Upper lobe of right lung (tissue), 1 donor: ENCODE measurements at places on chromosomes 7 and 10.

- H3K27me3 ChIP-seq, result no peaks in the 10 kb centered on the region
- DNase-seq, result no peak
- no peaks in the 10 kb centered on the region for H3K4me1 ChIP-seq
- no peaks in the 10 kb centered on the region for H3K36me3 ChIP-seq
- no peak overlapping the region for H3K4me3 ChIP-seq
Measured at GRCh38 chr10:28470873-28471651, 61.9 kb upstream of the WAC start.

GRCh38 chr10:89183571-89183970 is 23.5 kb downstream of the CH25H start:
- no peaks in the 10 kb centered on the region for H3K36me3 ChIP-seq
- no peaks in the 10 kb centered on the region for H3K27me3 ChIP-seq
- no peak overlapping the region for H3K27ac ChIP-seq
- no peak for DNase-seq
- peaks cover 7% of the 10 kb centered on the region for H3K4me1 ChIP-seq
- H3K4me3 ChIP-seq, result no peak overlapping the region

GRCh38 chr10:87945984-87946383 is 82.6 kb downstream of the PTEN start:
- no peak overlapping the region for H3K4me3 ChIP-seq
- peaks cover 8% of the 10 kb centered on the region for H3K36me3 ChIP-seq
- DNase-seq, result no peak
- H3K27ac ChIP-seq, result no peak overlapping the region
- H3K27me3 ChIP-seq, result no peaks in the 10 kb centered on the region
- H3K4me1 ChIP-seq, result peaks cover 5% of the 10 kb centered on the region

GRCh38 chr10:12419262-12419847 is 70.0 kb downstream of the CAMK1D start:
- no peak overlapping the region for H3K4me3 ChIP-seq
- H3K27me3 ChIP-seq, result no peaks in the 10 kb centered on the region
- H3K4me1 ChIP-seq, result peaks cover 8% of the 10 kb centered on the region
